ENCODE measurements at places on chromosomes 6 and 20. TPM values are rescaled to one million over a fixed set of nuclear protein-coding genes. Genes with fewer than 3 reads are reported as not detected.
A peak's percentile ranks its signal among the peaks of the same experiment; 100 is the strongest.

DNA sequence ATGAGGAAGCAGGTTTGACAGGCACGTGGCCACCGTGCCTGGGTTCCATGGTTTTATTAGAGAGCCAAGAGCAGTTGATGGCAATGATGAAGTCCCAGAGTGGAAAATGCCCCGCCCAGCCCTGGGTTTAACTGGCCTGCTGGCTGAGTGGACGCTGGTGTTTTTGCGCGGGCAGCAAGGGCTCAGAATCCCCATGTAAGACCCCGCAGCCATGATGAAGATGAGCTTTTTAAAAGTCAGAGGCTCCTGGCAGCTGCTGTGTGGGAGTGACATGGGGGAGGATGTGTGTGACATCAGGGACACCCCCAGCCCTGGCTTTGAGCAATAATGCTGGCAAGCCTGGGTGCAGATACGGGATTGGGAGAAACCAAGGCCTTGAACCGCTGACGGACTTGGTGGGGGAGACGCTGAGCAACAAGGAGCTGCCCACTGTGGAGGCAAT, 33.0 kb upstream of the SLCO4A1 start:
- no peak for DNase-seq

GRCh38 chr6:1636971-1637871, 27.5 kb downstream of the FOXC1 start:
- DNase-seq: peak; percentile 85

DNA sequence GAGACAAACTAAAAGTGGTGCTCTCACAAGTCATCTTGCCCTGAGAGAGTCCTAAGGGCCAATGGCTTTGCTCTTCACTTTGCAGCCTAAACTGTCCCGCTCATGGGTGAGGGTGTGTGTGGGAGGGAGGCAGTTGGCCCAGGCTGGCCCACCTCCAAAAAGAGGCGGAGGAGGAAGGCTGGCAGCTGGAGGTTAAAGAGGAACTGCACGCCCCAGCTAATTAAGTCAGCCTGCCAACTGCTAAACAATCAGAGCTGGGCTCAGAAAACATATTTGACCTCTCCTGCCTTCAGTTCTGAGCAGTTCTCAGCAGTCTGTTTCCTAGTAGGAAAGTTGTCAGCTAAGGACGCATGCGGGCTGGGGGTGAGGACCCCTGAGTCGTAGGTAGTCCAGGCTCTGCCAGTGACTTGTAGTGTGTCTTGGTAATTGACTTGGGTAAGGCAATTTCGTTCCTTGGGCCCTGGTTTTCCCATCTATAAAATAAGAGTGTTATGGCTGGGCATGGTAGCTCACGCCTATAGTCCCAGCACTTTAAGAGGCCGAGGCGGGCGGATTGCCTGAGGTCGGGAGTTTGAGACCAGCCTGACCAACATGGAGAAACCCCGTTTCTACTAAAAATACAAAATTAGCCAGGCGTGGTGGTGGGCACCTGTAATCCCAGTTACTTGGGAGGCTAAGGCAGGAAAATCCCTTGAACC, 17.0 kb downstream of the GSS start:
- DNase-seq: no peak

- no peak for DNase-seq
These were observed 273.9 kb downstream of the RFPL4B start for GRCh38 chr6:112620812-112621569.

Gene LGSN
- total RNA-seq: not detected

Gene LPIN3
- total RNA-seq: 16.9 TPM
